ENCODE measurements at places on chromosomes 2 and 18.

DNA sequence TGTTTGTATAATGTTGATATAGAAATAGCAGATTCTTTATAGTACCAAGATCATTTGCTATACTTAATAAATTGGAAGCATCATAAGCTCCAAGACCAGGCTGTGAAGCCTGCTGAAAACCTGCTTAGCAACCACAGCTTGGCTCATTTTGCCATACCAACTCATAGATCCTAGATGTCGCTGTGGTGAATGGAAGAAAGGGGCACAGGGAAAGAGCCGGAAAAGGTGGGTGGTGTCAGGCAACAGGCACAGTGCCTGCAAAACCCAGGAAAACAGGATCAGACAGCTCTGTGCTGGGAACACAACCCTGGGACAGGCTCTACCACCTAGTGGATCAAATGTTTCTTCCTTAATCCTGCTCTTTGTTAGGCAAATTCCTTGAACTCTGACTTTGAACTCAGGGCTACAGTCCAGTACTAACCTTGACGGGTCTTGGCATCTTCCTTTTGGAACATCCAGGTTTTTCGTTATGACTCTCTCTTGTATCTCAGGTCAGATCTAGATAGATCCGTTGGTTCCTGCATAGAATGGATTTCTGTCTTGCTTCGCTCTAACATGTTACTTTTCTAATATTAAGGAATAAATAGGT, 31.6 kb downstream of the TWSG1 start:
- no peak overlapping the region for H3K4me3 ChIP-seq
- DNase-seq = peak; percentile 69
- H3K36me3 ChIP-seq = no peaks in the 10 kb centered on the region

- H3K36me3 ChIP-seq = no peaks in the 10 kb centered on the region
- peak overlapping the region; percentile 28 for H3K27ac ChIP-seq
- no peak for DNase-seq
- H3K4me1 ChIP-seq = peaks cover 24% of the 10 kb centered on the region
Measured at GRCh38 chr2:190809876-190810525, 70.6 kb upstream of the GLS start.

DNA sequence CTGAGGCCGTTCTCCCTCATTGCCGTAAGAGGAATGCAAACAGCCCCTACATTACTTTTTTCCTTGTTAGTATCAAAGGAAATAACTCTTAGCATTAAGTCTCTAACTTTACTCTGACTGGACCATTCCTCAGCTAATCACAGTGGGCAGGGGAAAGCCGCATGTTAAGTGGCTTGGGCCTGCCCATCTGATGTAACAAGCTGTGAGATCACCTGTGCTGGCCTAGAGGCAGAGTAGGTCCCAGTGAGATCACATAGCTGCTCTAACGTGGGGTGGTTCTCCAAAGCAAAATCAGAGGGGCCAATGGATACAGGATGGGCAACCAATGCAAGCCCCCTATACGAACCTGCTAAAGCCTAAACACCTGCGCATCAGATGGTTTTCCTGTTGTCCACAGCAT, 5.9 kb upstream of the MOCOS start:
- no peaks in the 10 kb centered on the region for H3K27me3 ChIP-seq
- no peak overlapping the region for H3K4me3 ChIP-seq
- DNase-seq = no peak
- peaks cover 9% of the 10 kb centered on the region for H3K4me1 ChIP-seq
- H3K27ac ChIP-seq = no peak overlapping the region

DNA sequence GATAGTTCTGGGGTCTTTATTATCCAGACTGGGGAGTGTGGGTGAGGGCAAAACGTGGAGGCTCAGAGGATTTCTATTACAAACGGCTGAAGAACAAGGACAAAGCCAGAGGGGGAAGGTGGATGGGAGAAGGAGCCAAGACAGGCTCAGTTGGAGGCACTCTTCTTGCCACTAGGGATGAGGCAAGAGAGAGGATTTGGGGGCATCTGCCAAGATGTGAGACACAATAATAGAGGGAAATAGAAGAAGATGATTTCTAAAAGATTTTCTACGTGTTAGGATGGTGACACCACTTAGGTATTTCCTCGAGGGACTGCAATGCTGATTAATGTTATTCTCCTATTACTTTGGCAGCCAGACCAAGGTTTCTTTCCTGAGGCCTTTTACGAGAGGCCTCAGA, 71.8 kb downstream of the APOB start:
- H3K4me3 ChIP-seq = no peak overlapping the region
- peaks cover 45% of the 10 kb centered on the region for H3K27me3 ChIP-seq
- H3K36me3 ChIP-seq = no peaks in the 10 kb centered on the region
- no peak for DNase-seq
- H3K27ac ChIP-seq = no peak overlapping the region

- no peaks in the 10 kb centered on the region for H3K36me3 ChIP-seq
- no peaks in the 10 kb centered on the region for H3K4me1 ChIP-seq
- H3K27me3 ChIP-seq = no peaks in the 10 kb centered on the region
- H3K27ac ChIP-seq = no peak overlapping the region
- no peak for DNase-seq
Measured at GRCh38 chr2:59882822-59883221, 670.6 kb downstream of the BCL11A start.

GRCh38 chr2:226491112-226491511, 308.5 kb downstream of the IRS1 start:
- H3K4me3 ChIP-seq = no peak overlapping the region
- no peak overlapping the region for H3K27ac ChIP-seq
- no peak for DNase-seq
- no peaks in the 10 kb centered on the region for H3K36me3 ChIP-seq
- no peaks in the 10 kb centered on the region for H3K4me1 ChIP-seq

DNA sequence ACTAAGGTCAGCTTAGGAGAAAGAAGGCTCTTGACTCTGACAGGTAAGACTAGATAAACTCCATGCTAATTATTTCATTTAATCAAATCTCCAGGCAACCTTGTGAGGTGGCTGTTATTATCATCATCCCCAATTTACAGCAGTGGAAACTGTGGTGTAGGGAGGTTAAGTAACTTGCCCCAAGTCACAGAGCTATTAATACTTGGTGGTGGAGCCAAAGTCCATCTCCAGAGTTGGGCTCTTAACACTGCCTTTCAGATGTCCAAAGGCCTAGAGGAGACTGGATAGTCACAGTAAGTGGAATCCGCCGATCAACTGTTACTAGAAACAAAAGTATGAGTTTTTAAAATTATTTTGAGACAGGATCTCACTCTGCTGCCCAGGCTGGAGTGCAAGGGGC, 46.6 kb upstream of the SP3 start:
- no peaks in the 10 kb centered on the region for H3K27me3 ChIP-seq
- DNase-seq = no peak
- no peaks in the 10 kb centered on the region for H3K36me3 ChIP-seq
- H3K27ac ChIP-seq = no peak overlapping the region
- no peaks in the 10 kb centered on the region for H3K4me1 ChIP-seq
- no peak overlapping the region for H3K4me3 ChIP-seq

- no peak overlapping the region for H3K27ac ChIP-seq
- no peak overlapping the region for H3K4me3 ChIP-seq
Measured at GRCh38 chr2:42742740-42743658, 20.9 kb downstream of the OXER1 start.

DNA sequence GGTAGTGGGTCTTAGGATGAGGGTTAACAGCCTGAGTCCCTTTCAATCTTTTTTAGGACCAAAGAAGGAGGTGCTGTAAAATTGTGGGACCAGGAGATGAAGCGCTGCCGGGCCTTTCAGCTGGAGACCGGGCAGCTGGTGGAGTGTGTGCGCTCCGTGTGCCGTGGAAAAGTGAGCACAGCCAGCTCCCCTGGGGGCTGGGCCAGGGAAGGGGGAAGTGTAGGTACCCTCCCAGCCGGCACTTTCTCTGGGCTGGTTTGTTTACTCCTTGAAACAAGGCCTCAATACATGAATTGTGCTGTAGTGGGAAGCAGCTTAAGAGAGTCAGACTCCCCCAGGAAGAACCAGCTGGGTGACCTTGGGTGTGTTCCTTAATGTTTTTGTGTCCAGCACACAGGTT, 90.1 kb downstream of the RTN4 start:
- peaks cover 5% of the 10 kb centered on the region for H3K36me3 ChIP-seq
- no peak overlapping the region for H3K4me3 ChIP-seq
- H3K4me1 ChIP-seq = peaks cover 16% of the 10 kb centered on the region
- no peak overlapping the region for H3K27ac ChIP-seq
- no peak for DNase-seq

DNA sequence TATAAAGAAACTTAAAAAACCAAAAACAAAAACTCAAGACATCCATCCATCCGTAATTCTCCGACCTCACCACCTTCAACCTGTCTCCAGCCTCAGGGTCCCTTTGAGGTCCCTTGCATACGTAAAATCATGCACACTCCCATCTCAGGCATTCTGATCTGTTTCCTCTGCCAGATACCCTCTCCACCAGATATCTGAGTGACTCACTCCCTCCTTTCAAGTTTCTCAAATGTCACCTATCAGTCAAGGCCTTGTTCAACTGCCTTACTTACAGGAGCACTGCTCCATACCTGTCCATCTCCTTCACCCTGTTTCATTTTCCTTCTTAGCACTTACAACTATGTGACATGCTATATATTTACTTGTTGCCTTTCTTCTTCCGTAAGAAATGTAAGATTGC, 369.3 kb downstream of the NBAS start:
- peaks cover 8% of the 10 kb centered on the region for H3K4me1 ChIP-seq
- H3K36me3 ChIP-seq = no peaks in the 10 kb centered on the region
- H3K27ac ChIP-seq = no peak overlapping the region
- no peaks in the 10 kb centered on the region for H3K27me3 ChIP-seq

GRCh38 chr2:33836628-33837027, 237.5 kb upstream of the FAM98A start:
- H3K27ac ChIP-seq = no peak overlapping the region
- H3K4me3 ChIP-seq = no peak overlapping the region
- H3K4me1 ChIP-seq = no peaks in the 10 kb centered on the region
- no peaks in the 10 kb centered on the region for H3K27me3 ChIP-seq

GRCh38 chr2:217980036-217980435, 22.8 kb downstream of the TNS1 start:
- H3K4me1 ChIP-seq = peaks cover 6% of the 10 kb centered on the region
- no peaks in the 10 kb centered on the region for H3K36me3 ChIP-seq
- H3K27me3 ChIP-seq = peaks cover 36% of the 10 kb centered on the region
- H3K4me3 ChIP-seq = peak overlapping the region; percentile 27
- H3K27ac ChIP-seq = no peak overlapping the region

Data from Calu3 (cell line).